ENCODE measurements at places on chromosomes 1 and 21.

DNA sequence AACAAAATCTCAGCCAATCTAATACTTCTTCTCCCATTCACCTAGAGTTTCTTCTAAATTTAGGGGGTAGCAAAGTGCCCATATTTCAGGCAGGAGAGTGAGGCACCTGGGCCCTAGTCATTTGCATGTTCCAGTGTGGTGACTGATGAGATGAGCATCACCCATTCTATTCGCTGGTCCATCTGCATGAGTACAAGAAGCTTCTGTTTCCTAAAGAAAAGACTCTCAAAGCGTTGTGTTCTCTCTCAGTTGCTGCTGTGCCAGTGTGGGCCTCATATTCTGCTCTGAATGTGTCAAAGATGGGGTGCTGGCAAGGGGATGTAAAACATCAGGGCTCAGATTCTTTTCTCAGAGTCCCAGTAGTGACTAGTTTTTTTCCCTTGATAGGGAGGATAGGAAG lies 16.1 kb upstream of the DPYD start:
- DNase-seq: no peak

- peak; percentile 50 for DNase-seq
These were observed 121.8 kb downstream of the HFM1 start for GRCh38 chr1:91282695-91283420.

- DNase-seq: no peak
These were observed 502.2 kb upstream of the PRMT6 start for GRCh38 chr1:106554294-106554693.

GRCh38 chr1:2326524-2326923 lies 64.8 kb downstream of the MORN1 start:
- DNase-seq: no peak

- peak; percentile 54 for DNase-seq
These were observed 55.9 kb downstream of the MRPS6 start for GRCh38 chr21:34129039-34129891.

GRCh38 chr1:201355471-201355870 lies 22.0 kb downstream of the TNNT2 start:
- no peak for DNase-seq

DNA sequence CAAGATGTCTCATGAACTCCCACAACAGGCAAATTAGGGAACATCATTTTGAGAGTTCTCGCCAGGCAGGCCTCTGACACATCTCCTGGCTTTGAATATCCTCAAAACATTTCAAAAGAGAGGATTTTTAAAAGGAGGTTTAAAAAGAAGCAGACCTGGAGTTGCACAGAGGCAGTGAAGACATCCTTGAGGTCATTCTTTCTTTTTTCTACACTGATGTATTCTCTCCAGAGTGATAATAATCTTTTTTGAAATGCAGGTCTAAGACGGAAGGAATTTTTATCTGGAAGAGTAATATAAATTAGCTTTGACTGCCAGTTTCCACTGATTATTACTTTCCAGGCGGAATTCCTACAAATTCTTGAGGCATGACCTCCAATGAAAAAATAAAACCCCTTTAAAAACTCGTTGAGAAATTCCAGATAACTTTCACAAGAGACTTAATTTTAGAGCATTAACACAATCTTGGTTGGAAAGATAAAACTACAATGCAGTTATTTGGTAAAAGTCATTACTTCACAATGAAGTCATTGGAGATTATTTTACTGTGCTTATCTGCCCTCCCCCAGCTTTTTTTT lies 125.0 kb downstream of the LYPLAL1 start:
- no peak for DNase-seq

All from left renal pelvis (tissue), 4 donors.